ENCODE measurements at places on chromosomes 5 and 9.

GRCh38 chr9:137126786-137127185, 12.2 kb upstream of the GRIN1 start:
- DNase-seq = no peak

- DNase-seq = no peak
These were observed 10.8 kb downstream of the SPAAR start for GRCh38 chr9:35920051-35920620.

DNA sequence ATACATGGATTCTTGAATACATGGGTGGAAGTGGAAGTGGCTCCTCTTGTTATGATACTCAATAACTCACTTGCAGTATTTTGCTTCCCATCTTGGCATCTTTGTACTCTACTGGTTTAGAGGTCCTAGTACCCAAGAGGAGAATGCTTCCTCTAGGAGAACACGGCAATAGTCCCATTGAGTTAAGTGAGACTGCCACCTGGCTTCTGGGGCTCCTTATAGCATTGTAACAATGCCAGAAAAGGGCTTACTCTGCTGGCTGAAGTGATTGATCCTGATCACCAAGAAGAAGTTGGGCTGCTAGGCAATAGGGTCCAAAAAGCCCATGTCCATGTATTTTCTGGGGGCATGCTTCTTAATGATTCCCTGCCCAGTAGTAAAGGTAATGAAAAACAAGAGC, 627.6 kb upstream of the SGCD start:
- DNase-seq = no peak

- no peak for DNase-seq
These were observed 665.1 kb downstream of the CDH18 start for GRCh38 chr5:19322716-19323485.

DNA sequence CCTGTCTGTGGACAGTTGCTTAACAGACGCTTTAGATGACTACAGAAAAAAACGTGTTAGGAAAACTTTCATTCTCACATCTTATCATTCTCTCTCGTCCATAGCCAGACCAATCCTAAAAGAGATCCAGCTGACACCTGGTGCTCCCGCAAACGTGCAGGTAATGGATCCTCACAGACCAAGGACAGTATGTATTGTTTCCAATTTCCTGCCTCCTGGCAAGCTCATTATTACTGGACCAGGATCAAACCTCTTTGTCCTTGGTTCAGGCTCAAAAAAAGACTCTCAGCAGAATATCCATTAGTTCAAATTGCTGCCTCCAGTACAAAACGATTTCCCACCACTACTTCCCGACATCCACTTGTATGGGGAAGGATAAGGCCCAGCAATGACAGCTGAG, 62.4 kb downstream of the SERINC5 start:
- DNase-seq = no peak

GRCh38 chr9:101299901-101300300, 84.9 kb downstream of the BAAT start:
- no peak for DNase-seq

GRCh38 chr5:126359884-126360283, 63.3 kb upstream of the GRAMD2B start:
- no peak for DNase-seq

- DNase-seq = no peak
These were observed 21.0 kb upstream of the NPM1 start for GRCh38 chr5:171366645-171367044.

DNA sequence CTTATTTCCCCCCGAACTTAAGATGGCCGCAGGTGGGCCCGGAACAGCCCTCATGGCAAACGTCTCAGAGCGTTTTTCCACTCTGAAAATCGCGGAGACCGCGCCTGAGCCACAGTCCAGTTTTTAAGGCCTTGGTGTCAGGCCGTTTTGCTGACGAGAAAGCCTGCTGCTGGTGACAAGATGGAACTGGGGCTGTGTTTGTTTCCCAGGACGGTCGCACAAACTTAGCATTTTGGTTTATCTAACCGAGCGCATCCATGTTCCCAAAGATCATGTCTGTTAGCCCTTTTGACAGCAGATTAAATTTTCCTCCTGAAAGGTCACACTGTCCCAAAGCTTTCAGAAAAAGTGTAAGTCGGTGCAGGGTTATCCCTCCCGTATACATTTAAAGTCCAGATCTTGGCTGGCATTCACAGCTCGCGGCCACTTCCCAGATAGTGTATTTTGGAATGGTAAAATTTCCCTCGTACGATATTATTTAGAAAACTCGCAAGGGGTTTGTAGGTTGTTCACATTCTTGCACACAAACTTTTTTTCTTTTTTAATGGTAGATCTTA, 812 bp downstream of the SREK1 start:
- DNase-seq = no peak
